K562 (cell line): ENCODE measurements at places on chromosomes 12 and 14. TPM values are rescaled to one million over a fixed set of nuclear protein-coding genes. Genes with fewer than 3 reads are reported as not detected.

- no peak for DNase-seq
Observed at GRCh38 chr12:6343518-6343917, 1.6 kb upstream of the TNFRSF1A start.

GRCh38 chr14:34931206-34931605 lies 51.6 kb upstream of the SRP54 start:
- no peak for DNase-seq

DNA sequence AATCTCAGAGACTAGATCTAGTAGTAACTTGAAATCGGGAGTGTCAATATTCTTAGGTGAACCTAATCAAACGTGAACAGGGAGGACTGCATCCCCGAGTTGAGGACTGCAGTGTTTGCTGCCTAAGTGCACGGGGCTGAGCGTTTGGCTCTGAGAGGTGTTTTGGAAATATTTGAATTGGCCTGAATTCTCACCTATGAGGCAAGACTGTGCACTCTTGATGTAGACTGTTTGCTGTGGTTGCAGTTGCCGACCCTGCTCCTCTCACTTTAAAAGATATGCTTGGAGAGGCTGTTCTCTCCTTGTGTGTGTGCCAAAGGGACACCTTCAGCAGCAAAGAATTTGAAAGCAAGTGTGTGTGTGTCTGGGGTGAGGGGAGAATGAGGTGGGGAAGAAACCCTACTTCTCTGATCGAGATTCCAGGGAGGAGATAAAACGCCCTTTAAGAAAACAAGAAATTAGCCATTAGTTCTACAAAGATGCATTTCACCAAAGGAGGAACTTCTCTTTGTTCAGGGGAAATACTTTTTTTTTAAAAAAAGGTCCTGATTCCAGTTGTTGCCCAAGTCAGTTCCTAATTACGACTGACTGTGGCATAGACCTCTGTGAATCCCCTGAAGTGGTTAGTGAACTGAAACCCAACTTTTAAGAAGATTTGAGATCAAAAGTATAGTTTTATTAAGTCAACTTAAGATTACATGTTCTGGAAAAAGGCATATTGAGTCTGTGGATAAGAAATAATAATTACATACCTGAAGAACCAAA lies 106.6 kb downstream of the DYRK2 start:
- DNase-seq: no peak

The POTEM gene
- not detected in 2 replicates for total RNA-seq

The POTEG gene
- total RNA-seq: not detected in 2 replicates
